Stimulated activated CD4-positive, alpha-beta T cell treated with anti-CD3 and anti-CD28 coated beads, Interleukin-1b, Interleukin-23, amount 100 ng/mL, for 48 hours (primary cell): ENCODE measurements at places on chromosomes 6 and 20.

GRCh38 chr6:2378891-2379652 lies 133.7 kb upstream of the GMDS start:
- peak; percentile 26 for DNase-seq

DNA sequence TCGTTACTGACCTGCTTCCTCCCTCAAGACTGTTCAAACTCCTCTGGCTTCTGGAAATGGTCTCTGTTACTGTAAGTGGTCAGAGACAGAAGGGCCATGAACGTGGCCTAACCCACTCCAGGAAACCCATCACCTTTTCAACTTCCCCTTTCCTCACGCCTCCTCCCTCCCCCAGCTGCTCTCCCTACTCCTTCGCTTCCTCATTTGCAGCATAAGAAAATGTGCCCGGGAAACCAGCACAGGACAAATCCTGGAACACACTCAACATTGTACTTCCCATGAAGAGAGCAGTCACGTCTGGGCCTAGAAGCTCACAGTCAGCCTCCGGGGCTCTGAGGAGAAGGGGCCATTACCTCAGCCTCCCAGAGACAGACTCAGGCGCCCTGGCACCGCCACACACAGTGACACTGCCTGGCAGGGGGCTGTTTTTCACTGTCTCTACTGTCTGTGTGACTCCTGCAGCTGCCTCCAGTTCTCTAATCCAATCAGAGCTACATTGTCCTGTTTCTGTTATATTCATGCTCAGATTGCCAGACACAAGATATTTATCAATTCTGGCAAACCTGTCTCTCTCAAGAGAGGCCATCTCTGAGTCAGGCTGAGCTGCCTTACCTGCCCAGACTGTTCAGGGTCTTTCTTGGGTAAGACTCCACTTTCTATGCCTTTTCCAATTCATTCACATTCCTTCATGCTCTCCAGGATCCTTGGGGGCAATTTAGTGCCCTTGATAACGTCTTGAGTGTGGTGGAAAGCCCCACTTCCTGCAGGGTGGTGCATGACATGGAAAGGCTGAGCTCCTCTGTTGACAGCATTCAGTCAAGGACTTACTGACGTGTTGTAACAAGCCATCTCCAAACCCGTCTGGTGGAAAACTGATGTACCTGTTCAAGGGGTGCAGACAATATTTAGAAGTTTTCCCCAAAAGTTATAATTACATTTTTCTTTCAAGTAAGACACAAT lies 242.2 kb downstream of the HIVEP2 start:
- DNase-seq = no peak

GRCh38 chr20:45893831-45894230 lies 2.7 kb downstream of the CTSA start:
- DNase-seq = no peak

DNA sequence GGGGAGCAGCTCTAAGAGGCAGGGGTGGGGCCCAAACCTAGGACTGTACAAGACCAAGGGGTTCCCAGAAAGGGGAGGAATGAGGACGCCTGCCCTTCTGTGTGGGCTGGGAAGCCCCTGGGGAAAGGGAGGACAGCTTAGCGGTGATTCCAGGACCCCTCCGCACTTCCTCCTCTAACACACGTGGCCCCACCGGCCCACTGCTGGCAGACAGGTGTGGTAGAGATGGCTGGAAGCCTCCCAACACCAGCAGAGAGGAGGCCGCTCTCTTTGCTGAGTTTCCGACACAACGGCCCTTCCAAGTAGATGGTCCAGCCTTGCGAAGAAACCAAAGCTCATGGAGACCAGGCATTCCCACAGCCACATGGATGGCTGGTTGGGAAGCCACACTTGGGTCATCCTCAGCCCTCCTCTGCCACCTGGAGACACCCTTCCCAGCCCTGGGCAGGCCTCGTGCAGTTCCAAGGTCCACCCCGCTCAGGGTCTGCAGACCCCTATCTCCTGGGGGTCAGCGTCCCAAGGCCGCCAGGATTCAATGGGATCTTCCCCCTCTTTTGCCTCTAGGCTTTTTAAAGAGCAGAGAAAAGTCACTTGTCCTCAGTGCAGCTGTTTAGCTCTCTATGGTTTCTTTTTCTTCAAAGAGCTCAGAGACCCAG lies 43.9 kb downstream of the RRBP1 start:
- no peak for DNase-seq
